Activated naive CD4-positive, alpha-beta T cell treated with anti-CD3 and anti-CD28 coated beads for 36 hours (primary cell): ENCODE measurements at places on chromosomes 7 and 10. TPM values are rescaled to one million over a fixed set of nuclear protein-coding genes. Genes with fewer than 3 reads are reported as not detected.

Gene HABP2
- total RNA-seq: not detected

Gene ZNF804B
- not detected for total RNA-seq

Gene MEIG1
- 0.93 TPM for total RNA-seq

Gene RET
- not detected for total RNA-seq

Gene OPN1SW
- not detected for total RNA-seq

- no peak for DNase-seq
Measured at GRCh38 chr7:140623980-140624379, 16.6 kb downstream of the DENND2A start.

GRCh38 chr7:17773289-17773626 lies 167.0 kb downstream of the SNX13 start:
- no peak for DNase-seq

DNA sequence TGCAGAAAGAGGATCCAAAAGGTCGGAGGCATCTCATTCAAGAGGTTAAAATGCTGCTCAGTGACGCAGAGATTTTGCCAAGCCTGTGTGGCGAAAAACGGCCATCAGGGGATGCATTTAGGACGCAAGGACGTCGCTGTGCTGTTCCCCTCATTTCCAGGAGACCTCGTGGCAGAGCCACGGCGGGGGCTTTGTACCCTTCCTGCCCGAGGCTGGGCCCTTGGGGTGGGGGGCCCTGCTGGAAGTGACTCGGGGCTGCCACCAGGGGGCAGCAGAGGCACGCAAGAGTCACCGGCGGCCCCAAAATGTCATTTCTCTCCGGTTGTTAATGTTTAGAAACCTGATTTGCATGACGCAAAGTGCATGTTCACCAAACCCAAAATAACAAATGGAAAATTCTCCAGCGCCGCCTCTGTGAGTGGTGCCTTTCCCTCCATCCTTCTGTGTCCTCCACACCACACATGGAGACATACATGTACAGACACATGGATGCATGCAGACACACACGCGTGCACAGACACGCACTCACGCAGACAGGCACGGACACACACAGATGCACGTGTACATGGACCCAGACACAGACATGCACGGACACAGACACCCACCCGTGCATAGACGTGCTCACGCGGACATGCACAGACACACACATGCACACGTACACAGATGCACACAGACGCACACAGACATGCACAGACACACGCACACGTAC lies 51.0 kb upstream of the NKX6-2 start:
- DNase-seq: peak; percentile 56

- peak; percentile 59 for DNase-seq
Measured at GRCh38 chr7:157139111-157139809, 534 bp downstream of the UBE3C start.

DNA sequence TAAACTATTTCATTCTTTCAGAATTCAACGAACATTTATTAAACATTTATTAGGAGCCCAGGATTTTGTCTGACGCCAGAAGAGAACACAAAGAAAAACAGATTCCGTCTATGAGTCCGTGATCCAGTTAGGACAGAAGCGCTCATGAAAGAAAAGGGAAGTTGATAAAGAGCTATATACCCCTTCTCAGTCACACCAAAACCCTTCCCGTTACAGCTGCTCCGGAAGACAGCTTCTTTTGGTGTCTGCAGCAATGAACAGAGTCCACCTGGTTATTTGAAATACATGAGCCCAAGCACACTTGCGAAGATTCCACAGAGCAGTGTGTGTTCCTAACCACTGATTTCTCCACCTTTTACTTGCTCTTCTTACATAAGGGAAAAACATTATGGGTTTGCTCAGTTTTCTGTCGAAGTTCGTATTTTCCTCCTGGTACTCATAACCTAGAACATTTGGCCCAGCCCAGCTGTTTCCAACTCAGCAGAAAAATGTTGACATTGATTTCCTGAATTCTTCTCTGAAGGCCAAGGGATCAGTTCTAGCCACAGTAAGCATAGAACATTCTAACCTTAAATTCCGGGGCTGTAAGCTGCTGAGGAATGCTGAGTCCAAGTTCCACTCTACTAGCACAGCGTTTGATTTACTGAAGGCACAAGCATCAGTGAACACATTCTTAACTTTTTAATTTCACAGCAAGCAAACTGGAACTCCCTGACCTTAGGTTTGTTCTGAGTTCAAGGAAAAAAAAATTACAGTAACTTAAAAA lies 206.5 kb downstream of the SORCS1 start:
- no peak for DNase-seq

DNA sequence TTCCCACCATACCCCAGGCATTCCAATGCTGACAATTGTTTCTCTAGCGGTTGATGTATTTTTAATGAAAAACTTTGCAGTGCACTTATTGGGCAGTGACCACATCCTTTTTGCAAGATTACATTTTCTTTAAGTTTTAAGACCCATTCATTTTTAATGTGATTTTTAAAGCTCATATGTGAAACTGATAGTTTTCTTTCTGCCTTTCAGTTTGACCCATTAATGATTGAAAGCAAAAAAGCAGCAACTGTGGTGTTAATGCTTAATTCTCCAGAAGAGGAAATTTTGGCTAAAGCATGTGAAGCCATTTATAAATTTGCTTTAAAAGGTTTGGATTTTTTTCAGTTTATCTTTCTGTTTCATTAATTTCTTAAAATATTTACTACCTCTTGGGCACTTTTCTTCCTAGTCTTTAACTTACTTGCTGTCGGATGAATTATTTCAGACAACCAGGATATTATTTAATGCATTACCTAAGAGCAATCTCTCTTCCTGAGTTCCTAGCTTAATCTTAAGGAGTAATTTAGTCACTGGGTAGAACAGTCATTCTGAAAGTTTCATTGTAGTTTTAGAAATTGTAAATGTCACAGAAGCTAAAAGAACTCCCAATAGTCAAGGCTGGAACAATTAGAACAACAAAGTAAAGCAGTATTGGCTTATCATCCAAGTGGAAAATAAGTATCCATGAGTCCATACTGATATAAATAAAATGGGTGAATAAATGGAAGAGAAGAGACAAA lies 18.3 kb downstream of the ARMC3 start:
- DNase-seq: no peak

DNA sequence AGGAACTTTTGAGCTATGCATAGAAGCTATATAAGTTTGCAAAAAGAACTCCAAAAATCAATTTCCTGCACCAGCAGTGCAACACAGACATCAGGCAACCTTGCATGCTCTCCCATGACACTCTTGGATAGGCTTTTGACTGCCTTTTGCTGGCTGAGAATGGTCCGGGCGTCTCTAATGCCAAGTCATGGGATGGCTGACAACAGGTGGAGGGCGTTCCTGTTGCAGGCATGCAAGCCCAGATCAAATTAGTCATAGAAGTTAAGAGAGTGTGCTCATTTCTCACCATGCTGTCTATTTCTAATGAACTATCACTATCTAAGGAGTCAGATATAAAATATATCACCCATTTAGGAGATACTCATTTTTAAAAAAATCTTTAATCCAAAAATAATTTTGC lies 8.4 kb downstream of the PLCE1 start:
- no peak for DNase-seq

DNA sequence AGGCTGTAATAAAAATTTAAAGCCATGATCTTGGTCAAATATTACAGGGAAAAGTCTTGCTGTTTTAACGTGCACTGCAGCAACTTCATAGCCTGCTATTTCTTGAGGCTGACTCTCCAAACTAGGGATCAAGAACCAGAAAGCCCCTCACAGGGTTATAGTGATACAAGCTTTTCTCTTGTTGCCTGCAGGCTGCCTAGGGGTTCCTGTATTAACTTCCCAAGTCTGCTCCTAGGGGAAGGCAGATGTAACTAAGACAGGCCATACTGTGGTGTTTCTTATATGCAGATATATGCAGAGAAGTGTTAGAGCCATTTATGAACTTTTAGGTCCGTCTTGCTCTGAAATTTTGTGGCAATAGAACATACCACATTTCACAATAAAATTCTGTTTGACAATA lies 175.7 kb downstream of the FOXP2 start:
- DNase-seq: no peak

- no peak for DNase-seq
Measured at GRCh38 chr7:127064-127598, 65.2 kb upstream of the FAM20C start.

DNA sequence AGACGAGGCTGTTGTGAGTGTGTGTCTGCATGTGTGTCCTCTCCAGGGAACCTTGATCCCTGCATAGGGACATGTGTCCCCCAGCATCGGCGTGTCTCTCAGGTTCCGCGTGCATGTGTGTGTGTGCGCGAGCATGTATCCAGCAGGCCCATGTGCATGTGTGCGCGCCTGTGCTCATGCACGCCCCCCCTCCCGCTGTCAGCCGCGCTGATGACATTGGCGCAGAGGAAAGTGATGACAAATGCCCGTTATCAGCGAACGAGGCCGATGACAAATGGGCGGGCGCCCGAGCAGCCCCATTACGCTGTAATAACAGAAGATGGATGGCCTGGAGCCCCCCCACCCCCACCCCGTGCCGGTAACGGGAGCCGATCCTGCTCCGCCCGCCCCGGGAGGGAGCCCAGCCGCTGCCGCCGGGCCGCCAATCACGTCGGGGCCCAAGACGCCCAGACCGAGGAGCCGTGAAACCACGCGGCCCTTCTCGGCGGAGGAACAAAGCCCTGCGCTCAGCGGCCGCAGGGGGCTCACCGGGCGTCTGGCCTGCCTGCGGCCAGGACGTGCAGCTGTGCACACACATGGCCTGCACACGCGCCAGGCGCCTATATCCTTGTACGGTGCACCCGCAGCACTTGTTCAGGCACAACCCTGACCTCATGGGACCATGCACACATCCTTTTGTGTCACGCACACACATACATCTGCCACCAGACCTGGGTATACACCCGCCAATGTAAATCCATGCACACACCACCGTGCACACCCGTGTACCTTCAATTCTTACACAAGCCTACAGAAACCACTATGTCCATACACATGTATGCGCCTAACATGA lies 21.5 kb downstream of the POLL start:
- no peak for DNase-seq

DNA sequence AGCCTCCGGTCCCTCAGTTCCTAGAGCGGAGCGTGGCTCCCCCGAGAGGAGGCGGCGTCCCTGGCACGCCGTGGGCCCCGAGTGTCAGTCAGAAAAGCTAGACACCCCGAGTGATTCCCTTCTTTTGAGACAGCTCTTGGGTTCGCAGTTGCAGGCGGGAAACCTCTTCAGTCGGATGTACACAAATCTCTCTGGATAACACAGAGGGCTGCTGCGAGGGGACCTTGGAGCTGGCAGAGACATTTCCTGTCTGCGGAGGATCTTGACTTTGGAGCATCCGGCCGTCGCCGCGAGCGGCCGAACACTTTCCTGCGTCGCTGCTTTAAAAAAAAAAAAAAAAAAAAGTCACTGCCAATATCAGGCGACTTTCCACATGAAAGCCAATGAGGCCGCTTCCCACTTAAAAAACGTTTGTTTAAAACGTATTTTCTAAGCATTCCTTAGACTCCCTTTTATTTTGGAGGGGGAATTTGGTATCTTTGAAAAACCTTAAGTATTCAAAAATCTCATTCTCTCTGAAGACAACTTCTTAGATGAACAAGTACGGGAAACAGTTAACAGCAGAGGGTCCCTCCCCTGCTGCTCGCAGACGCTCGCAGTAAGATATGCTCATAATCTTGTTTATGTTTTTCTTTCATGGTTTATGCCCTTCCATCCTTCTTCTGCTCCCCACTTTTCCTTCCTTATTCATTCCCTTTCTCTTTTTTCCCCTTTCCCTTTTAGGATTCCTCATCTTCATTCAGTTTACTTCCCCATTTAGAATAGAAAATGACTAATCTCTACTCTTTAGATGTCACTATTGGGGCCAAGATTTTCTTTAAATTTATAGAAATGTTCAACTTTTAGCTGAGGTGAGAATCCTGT lies 10.0 kb downstream of the HHEX start:
- DNase-seq: peak; percentile 62

DNA sequence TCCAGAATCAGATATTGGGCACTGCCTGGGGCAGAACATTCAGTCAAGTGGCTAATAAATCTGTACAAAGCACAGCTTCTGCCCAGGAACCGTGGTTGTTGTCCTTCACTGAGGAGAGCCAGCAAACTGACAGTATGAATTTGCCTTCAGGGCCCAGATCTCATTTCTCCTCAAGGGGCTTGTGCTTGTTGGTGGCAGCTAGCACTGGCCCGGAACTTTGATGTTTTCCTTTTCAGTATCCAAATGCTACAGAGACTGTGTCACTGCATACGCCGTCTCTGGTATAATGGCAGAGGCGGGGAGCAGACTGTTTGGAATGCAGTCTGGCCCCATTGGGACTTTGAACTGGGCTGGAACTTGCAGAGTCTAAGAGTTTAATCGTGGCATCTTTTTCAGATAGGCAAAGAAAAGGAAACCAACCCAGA lies 30.4 kb upstream of the ADD3 start:
- DNase-seq: no peak

GRCh38 chr10:87838650-87839049 lies 20.6 kb upstream of the ATAD1 start:
- no peak for DNase-seq
